Cardiac septum (tissue), 1 donor: ENCODE measurements at places on chromosomes 16 and 17. TPM values are rescaled to one million over a fixed set of nuclear protein-coding genes. Genes with fewer than 3 reads are reported as not detected.

- DNase-seq: peak; percentile 91
Observed at GRCh38 chr17:78263063-78263735, 31.8 kb downstream of the TMEM235 start.

GRCh38 chr16:1433756-1434155, 2.9 kb downstream of the PERCC1 start:
- DNase-seq: no peak

DNA sequence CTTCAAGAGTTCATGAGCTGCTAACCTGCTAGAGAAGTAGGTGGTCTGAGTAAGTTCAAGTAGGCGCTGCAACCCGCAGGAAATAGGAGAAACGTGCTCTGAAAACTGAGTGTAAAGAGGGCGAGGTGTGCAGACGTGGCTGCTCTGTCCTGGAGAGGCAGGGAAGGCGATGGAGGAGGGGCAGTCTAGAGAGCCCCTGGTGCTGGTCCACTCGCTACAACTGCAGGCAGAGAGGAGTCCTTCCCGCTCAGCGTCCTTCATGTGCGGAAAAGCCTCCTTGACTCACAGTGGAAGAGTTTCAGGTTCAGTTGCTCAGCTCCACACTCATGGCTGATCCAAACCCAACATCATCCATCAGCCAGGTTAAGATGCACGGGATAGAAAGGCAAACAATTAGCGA, 12.1 kb downstream of the ABCA3 start:
- DNase-seq: no peak

DNA sequence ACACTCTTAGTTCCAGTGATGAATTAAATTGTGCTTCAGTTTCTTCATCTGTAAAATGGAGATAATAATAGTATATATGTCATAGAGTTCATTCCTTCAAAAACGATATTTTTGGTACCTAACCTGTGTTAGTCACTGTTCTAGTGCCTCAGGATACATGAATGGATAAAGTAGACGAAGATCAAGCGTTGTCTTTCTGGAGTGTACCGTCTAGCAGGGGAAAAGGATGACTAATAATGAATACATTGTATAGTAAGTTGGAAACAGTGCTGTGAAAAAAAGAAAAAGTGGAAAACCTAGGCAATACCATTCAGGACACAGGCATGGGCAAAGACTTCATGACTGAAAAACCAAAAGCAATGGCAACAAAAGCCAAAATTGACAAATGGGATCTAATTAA, 8.6 kb downstream of the KRT10 start:
- no peak for DNase-seq

GRCh38 chr17:31052187-31052889, 42.4 kb upstream of the NF1 start:
- peak; percentile 77 for DNase-seq

The PNMT gene
- 10.9 TPM for total RNA-seq

DNA sequence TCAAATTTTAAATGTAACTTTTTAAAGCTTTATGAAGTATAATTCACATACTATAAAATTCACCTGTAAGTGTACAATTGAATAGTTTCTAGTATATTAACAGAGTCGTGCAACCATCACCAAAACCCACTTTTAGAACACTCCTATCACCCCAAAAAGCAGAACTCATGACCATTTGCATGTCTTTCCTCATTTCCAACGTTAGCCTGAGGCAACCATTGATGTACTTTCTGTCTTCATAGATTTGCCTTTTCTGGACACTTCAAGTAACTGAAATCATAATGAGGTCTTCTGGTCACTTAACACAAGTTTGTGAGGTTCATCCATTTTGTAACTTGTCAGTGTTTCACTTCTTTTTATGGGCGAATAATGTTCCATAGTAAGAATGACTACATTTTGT, 33.2 kb downstream of the METTL16 start:
- DNase-seq: no peak

DNA sequence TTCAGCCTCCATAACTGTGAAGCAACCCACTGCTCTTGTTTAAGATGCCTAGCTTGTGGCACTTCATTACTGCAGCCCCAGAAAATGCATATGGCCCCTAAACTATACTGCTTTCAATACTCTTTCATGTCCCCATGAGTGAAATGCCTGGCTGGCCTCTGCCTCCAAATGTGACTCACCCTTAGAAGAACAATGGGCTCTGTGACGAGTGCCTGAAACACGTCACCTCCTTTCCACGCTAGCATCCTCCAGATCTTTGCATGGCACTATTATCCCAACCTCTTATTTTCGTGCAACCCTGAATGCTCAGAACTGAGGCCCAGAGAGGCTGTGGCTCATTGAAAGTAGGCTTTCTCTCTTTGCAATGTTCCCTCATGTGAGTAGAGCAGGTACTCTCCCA, 233.1 kb downstream of the CBLN1 start:
- DNase-seq: no peak

DNA sequence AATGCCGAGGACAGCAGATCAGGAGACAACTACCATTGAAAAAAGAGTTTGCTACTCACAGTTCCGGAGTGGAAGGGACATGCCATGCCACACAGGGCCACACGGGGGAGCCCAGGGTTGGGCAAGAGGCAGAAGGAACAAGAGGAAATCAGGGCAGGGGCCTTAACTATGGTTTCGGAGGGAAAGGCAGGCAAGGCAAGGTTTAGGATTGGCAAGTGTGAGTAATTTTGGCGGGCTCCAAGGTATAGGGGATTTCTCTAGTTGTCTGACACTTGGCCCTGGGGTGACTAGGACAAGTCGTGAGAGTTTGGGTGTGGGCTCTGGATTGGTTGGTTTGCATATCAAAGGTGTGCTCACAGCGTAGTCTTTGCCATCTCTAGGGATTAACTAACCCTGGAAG, 27.0 kb upstream of the NTN1 start:
- peak; percentile 90 for DNase-seq

DNA sequence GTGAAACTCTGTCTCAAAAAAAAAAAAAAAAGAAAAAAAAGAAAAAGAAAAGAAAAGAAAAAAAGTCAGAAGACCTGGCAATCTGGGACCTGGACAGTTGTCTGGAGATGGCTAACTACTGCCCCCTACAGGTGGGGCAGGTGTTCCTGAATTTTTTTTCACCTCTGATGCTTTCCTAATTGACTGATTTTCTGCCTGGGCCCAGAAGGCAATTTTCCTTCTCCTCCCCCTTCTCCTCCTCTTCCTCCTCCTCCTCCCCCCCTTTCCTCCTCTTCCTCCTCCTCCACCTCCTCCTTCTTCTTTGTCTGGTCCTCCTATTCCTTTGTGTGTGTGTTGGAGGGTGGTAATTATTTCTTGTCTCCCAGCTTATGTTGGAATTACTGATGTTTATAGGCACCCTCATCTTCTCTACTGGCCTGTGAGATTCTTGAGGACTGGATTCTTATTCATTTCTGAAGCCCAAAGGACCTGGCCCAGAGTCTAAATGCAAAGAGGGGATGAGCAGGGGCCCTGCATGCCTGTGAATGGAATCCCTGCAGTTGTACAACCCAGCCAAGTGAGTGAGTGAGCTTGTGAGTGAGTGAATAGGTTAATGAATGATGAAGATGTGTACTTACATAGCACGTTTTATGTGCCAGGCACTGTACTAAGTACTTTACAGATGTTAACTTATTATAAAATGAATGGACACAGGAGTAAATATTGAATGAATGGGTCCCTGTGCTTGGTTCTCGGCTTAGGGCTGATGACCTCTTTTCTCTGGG, 26.9 kb downstream of the IRX5 start:
- no peak for DNase-seq

- no peak for DNase-seq
Observed at GRCh38 chr17:13152501-13152900, 134.7 kb upstream of the ELAC2 start.

The CES1 gene
- 9.9 TPM for total RNA-seq

The TPPP3 gene
- 9.6 TPM for total RNA-seq

- DNase-seq: no peak
Observed at GRCh38 chr16:11082860-11083388, 138.6 kb downstream of the CLEC16A start.

DNA sequence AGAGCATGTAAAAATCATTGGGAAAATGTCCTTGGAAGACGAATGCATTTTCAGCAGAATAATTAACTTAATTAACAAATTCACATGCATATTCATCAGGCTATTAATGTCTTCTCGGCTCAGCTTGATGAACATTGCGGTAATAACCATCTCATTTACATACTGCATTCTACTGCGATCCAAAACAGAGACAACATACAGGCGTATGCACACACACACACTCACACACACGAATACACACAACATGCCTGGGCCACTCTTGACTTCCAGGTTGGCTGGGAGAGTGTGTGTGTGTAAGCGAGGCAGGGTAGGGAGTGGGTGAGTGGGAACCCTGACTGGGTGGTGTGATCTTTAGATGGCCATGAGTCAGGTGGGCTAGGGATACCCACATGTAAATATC, 44.7 kb downstream of the NEUROD2 start:
- no peak for DNase-seq

The TERF2IP gene
- total RNA-seq: 76.0 TPM

DNA sequence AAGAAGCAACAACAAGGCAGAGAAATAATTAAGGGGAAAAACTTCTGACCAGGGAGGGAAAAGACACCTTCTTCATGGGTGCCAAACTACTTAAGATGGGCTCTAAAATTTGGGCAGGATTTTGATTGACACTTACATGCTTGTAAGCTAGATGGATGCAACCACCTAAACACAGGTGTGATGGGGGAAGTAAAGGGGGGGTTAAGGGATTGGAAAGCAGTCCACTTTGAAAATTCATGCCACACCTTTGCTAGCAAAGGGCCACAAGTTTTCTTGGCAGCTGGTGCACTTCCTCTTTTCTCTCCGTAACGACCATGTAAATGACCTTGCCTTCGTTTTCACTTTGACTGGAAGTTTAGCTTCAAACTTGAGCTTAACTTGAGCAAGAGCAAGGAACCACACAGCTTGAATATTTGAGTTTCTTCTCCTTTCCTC, 14.3 kb upstream of the PRKAR1A start:
- no peak for DNase-seq

The GPR179 gene
- 0.16 TPM for total RNA-seq

The NTN3 gene
- total RNA-seq: 0.30 TPM

The MYADML2 gene
- 4.4 TPM for total RNA-seq

DNA sequence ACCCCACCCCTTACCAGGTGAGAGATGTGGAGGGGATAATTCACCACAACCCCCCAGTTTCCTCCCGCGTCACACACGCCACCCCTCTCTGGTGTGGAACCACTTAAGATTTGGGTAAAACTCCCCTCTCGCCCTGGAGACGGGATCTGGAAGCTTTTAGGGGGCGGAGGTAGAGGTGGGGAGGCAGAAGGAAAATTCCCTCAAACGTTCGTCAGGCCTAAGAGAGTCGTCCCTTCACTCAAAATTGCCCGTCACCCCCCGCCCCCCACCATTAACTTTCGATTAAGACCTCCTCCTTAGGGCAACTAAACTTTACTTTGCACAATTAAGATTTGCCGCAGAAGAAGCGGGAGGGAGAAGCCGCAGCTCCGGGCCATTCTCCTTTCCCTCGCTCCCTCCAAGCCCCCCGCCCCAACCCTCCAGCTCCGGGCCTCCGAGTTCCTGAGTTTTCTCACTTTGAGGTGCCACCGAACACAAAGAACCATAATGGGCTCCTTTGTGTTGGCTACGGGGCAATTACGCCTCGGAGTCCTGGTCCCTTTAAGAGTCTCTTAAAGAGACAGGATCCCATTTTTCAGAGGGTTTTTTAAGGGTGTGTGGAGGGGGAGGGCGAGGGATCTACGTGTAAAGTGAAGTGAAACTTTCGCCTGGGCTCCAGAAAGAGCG, 985 bp upstream of the FZD2 start:
- DNase-seq: no peak

DNA sequence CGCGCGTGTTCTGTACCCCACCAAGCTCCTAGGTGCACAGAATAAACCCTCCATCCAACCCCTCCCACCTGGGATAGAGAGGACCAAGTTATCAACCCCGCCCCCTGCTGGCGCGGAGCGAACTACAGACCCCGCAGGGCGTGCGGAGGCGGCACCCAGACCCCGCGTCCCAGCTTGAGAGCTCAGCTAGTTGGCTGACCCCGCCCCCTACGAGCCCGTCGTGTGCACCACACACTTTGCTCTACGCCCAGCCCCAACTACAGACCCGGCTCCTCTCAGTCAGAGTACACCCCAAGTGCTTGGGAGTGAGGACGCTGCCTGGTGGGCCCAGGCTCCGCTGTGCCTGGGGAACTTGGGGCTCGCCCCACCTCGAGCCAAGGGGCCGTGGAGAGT, 1.5 kb downstream of the GRIN2A start:
- DNase-seq: no peak

The MEFV gene
- 1.00 TPM for total RNA-seq

DNA sequence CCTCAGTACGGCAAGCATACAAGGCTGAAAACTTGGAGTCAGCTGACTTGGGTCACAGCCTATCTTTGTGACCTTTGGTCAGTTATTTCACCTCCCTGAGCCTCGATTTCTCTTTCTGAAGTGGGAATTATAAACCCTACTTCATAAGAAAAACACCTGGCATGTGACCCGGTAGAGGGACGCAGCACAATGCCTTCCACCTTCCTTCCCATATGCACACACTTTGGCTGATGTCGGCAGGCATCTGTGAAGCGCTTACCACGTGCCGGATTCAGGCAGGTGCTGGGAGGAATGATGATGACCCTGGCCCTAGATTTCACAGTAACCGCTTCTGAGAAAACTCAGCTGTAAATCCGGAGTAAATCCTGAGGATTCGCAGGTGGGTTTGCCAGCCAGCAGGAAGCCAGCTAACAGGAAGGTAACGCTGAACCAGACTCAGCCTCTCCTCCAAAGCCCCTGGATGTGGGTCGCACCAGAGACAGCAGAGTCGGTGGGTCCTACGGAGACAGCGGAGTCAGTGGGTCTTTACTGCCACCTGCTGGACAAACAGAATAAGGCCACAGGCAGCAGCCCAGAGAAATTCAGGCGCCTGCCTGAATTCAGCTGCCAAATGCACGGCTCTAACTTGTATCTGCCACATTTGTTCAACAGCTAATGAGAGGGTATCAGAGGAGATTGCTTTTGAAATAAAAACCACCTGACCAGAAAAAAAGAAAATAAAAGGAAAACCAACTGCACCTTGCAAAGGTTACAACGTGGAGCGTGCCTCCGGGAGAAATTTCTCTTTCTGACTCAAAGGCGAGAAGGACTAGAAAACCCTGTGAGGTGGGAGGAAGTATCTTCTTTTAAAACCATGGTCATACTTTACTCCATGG, 16.6 kb downstream of the COPRS start:
- peak; percentile 77 for DNase-seq

DNA sequence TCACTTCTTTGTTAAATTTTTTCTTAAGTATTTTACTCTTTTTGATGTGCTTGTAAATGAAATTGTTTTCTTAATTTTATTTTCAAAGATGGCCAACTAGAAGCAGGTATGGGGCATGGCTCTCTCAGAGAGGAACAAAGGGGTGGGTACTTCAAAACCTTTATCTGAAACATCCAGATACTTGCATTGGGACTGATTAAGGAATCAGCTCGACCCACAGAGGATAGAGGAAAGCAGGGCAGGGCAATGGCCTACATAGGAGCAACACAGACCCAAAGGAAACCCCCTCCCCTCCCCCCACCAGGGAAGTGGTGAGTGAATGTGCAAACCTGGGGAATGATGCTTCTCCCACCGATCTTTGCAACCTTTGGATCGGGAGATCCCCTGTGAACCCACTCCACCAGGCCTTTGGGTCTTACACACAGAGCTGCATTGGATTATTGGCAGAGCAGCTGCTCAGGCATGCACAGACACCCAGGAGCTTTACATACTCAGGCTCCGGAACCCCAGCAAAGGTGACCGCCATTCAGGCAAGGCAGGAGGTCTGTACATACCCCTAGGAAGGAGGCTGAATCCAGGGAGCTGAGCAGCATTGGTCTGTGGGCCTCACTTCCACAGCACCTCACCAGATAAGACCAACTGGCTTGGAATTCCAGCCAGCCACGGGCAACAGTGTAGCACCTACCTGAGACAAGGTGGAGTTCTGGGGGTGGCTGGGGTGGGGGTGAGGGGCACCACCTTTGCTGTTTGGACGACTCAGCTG, 3.0 kb upstream of the CCR7 start:
- no peak for DNase-seq

GRCh38 chr17:12041312-12041711, 20.6 kb downstream of the MAP2K4 start:
- DNase-seq: no peak
